ENCODE measurements at places on chromosomes 1 and 21.

DNA sequence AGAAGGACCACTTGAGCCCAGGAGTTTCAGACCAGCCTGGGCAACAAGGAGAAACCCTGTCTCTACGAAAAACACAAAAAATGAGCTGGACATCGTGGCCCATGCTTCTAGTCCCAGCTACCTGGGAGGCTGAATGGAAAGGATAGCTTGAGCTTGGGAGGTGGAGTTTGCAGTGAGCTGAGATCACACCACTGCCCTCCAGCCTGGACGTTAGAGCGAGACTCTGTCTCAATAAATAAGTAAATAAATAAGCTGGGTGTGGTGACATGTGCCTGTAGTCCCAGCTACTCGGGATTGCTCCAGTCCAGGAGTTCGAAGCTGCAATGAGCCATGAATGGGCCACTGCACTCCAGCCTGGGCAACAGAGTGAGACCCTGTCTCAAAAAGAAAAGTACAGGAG is 3.6 kb downstream of the AKR1A1 start:
- no peak for DNase-seq

DNA sequence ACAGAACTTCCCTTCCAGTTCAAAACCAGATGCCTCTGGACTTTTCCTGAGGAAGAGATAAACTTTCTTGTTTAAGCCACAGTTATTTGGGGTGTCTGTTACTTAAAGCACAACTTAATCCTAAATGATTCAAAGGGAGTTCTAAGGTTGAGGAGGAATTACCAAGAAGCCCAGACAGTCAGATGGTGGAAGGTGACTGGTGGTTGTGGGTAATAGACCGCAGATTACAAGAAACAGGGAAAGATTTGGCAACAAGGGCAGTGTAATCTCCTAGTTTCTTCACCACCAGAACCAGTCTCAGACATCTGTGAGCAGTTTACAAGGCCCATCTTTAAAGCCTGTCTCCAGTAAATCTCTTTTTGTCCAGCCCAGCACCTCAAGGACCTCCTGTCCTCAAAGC is 130.1 kb upstream of the CTTNBP2NL start:
- DNase-seq: no peak

DNA sequence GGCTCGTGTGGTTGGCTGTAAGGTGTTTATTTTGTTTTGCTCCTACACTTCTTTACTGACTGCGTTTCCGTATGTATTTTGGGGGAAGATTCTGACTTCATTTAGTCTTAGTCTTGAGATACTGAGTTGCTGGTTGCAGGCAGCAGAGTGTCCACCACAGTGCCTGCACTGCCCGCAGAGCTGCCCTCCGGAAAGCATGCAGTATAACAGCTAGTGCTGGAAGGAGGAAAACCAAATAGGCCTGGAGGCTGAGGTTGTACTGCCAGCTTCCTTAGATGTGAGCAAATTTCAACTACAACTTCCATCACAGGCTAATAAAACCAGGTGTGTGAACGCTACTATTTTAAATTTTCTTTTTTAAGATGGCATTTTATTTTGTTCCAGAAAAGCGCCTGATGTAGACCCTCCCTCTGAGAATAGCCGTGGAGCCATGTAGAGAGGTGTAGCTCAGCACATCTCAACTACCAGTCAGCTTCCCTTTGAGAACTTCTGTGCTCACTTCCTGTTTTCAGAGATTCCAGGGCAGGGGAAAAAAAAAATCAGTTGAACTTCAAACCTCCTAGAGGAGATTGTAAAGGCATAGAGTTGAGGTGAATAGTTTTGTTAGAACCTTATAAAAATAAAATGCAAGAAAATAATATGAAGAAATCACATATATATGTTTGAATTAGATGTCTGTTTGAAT is 17.6 kb downstream of the LMO4 start:
- DNase-seq: no peak

DNA sequence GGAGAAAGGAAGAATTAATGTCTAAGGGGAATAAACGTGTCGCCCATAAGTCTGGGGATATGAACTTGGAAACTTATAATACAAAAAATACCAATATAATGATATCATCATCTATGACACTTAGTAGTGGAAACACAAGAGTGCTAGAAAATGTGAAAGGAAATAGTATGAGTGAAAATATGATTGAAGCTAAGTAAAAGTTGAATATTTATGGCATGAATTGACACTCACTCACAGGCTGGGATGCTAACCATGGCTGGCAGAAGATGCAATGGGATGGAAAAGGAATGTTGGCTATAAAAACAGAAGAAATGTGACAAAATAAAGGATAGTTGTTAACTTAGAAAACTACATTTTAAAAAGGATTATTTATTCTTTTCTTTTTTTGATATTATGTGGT is 120.1 kb downstream of the XPR1 start:
- no peak for DNase-seq

DNA sequence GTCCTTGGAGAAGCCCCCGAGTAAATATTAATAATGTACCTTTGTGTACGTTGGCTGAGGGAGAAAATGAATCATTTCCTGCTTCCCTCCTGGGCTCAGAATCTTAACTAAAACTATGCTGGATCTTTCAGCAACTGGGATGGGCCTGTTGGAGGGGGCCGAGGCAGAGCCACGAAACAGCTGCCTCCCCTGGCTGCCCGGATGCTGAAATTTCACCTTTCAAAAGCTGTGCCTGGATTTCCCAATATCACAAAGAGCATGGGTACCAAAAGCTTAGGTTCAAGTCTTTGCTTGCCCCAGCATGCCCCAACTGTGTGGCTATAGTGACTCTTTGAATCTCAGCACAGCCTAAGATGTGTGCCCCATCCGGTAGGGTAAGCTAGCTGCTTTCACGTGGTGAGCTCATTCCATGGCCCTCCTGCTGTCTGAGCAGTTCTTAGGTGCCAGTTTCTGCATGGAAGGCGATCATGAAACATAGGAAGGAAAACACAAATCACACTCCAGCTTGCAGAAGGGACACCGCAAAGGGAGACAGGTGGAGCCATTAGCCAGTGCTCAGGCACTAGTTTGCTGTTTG is 473.5 kb downstream of the PTPRU start:
- no peak for DNase-seq

- no peak for DNase-seq
Observed at GRCh38 chr1:241413386-241413785, 56.4 kb upstream of the RGS7 start.

DNA sequence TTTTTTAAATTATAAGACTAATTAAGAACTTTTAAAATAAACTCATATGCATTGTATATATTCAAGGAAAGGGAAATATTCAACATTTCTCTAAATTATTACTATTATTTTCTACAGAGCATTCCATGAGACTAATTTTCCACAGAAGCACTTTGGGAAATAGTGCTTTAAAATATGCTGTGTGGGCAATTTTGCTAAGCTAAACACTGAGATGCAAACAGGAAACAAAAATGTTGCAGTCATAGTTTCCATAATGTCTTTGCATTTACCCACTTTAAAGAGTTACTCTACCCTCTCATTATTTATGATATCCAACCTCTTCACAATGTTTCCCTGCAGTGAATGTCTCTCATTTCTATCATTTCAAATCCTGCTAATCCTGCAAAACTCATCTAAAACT is 269.6 kb upstream of the BEND5 start:
- DNase-seq: no peak

DNA sequence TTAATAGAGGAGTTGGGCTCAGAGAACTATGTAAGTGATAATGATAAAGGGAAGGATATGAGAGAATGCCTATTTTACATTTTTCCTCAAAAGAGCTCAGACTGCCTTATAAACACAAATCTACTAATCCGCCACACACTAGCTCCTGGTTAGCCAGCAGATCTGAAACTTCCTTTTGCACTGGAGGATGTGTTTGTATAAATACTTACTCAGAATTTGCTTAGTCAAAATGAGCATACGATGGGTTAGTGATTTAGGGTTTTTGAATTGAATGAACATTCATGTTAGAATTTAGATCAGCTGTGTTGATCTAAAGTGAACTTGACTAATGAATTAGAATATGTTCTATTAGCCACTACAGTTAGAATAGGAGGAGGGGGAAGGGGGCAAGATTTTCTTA is 9.1 kb upstream of the IER5 start:
- no peak for DNase-seq
